ENCODE measurements at places on chromosomes 3 and 15.

GRCh38 chr3:143123353-143123984, 3.9 kb downstream of the CHST2 start:
- DNase-seq = no peak

DNA sequence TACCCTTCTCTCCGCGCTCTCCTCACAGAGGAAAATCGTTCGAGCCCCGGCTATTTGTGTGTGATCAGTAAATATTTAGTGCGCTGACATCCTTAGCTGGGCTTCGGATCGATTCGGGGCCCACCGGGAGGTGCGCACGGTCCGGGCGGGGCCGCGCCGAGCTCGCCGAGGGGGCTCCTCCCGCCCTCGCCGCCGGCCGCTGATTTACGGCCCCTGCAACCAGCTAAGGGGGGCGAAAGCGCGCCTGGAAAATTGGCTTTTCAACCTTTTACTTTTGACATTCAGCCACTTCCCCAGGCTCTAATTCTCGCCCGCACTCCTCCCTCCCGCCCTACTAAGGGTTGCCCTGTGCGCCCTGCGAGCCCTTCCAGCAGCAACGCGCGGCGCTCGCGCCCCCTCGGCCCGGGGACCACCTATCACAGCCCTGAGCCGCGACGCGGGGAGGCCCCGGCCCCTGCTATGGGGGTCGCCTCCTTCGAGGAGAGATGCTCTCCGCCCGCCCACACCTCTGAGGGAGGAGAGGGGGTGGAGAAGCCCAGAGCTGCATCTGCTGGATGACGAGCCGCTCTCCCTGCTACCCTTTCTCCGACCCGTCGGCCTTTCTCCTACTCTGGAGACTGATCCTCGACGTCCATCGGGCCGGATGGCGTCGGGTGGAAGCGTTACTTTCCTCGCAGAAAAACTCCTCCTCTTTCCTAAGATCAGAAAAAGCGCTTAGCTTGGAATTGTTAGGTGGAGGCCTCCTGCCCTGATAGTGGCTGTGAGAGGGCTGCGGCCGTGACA, 7.8 kb upstream of the NR2F2 start:
- peak; percentile 32 for DNase-seq

DNA sequence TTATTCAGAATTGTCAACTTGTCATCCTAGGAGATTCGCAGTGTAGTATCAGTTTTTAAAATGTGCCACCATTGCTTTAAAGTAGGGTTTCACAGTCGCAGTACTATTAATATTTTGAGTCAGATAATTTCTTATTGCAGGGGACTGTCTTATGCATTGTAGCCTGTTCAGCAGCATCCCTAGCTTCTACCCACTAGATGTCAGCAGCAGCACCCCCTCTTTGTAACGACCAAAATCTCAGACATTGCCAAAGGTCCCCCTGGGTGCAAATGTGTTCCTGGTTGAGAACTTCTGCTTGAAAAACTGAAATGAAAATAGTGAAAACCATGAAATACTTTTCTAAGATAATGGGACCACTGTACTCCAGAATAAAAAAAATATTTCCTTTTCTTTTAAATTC, 474.8 kb downstream of the CNTN3 start:
- DNase-seq = no peak

- no peak for DNase-seq
Measured at GRCh38 chr15:58095415-58095814, 29.9 kb upstream of the ALDH1A2 start.

DNA sequence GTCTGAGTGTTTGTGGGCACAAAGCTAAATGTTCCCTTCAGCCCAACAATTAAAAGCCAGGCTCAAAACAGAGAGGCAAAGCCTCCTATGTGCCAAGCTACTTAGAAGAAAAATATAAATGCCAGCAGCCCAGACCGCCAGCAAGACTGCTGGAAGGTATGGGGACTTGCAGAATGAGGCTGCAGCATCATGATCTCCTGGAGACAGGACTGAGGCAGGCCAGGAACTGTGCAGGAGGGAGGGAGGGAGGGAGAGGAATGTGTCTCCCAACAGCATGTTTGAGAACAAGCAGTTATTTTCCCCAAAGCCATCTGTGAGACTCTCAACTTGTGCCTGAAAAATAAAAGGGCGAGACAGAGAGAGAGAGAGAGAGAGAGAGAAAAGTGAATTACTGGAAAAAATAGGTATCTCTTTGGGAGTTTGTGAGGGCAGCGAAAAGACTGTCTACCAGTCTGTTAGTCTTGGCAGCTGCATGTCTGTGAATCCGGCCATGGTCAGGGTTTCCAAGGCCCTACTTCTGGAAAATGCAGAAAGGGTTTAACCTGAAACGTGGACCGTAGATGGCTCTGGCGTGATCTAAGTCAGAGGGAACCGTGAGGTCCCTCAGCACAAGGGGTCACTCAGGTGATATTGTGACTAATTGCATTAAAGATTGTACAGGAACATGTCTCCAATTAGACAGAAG, 139.7 kb upstream of the COL8A1 start:
- no peak for DNase-seq

- no peak for DNase-seq
Measured at GRCh38 chr3:63076357-63076756, 201.1 kb upstream of the CADPS start.

- DNase-seq = no peak
Measured at GRCh38 chr3:140438736-140439470, 239.0 kb upstream of the TRIM42 start.

DNA sequence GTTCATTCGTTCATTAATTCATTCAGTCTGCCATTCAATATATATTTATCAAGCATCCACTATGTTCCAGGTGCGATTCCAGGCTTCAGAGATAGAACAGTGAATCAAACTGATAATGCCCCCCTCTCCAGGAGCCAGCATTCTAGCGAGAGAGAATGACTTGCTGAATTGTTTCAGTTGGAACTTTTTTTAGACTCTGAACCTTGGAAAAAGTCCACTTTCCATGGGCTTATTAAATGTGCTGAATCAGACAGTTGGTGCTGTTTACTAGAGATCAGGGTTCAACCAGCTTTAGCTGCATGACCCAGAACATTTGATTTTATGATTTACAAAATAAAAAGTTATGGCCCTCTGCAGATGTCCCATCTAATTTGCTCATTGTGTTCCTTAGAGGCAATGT, 213.2 kb downstream of the THSD4 start:
- no peak for DNase-seq

- DNase-seq = no peak
Measured at GRCh38 chr3:110969229-110970211, 102.1 kb upstream of the NECTIN3 start.

DNA sequence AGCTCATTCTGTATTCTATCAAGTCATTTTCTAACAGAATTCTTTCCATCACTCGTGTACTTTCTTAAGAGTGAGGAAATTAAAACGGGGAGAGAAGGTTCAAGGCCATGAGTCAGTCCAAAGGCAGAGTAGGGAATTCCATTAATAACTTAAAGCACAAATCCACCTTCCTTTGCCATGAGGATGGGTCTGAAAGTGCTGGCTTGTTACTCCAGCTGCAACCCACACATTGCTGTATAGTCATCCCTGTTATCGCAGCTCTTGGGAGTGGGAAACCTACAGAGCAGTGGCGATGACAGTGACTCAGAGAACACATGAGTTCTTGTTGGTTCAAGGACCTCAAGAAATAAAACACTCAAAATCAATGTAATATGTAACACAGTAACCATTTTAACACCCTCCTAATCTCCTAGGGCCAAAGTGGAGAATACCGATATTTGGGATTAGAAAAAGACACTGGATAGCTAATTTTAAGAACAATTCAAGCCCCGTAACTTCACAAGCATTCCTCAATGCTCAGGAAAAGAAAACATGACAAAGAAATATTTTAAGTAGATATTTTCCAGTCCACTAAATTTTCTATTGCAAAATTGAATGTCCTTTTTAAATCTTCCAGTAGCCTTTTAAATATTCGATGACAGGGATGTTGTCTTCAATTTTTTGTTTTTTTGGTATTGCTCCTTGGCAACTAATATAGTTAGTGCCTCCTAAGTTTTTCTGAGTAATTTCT, 179.9 kb upstream of the THBS1 start:
- DNase-seq = no peak

DNA sequence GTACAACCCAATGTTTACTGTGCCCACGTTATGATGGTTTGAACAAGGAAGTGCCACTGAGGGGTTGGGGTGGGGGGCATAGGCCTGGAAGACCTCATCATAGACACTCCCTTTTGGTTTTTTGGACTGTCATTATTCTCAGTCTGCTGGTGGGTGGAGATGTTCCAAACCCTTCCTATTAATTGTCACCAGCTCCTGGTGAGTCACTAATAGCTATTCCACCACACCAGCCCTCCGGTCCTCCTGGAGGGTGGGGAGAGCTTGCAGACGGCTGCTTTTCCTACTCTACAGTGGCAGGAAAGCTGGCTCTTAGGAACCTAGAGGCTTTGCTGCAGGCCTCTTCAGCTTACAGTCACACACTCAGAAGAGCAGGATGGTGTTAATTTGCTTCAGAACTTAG, 9.0 kb upstream of the COPG1 start:
- DNase-seq = no peak

- no peak for DNase-seq
Measured at GRCh38 chr15:63928185-63928842, 94.6 kb upstream of the HERC1 start.

- DNase-seq = no peak
Measured at GRCh38 chr15:40002295-40002694, 36.7 kb downstream of the SRP14 start.

GRCh38 chr3:188950832-188951489, 220.8 kb upstream of the TPRG1 start:
- DNase-seq = no peak

DNA sequence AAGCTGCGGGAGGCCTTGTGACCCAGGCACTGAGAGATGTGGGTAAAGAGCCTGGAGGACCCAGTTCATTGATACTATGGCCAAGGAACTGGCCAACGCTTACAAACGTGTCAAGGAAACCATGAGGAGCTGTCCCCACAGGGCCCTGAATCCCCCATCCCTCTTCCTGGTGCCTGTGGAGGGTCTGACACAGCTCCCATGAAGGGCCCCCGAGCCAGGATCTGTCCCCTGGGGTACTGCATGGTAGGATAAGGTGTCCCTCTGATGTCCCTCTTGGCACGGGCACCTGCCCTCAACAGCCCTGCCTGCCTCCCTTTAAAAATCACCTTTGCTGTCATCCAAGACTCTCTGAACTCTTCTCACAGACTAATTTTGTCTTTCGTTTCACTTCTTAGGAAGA, 122.4 kb downstream of the ADCY5 start:
- no peak for DNase-seq

GRCh38 chr15:46934851-46935250, 782.5 kb upstream of the SEMA6D start:
- DNase-seq = no peak

- DNase-seq = no peak
Measured at GRCh38 chr3:69052472-69052898, 352 bp upstream of the TMF1 start.

DNA sequence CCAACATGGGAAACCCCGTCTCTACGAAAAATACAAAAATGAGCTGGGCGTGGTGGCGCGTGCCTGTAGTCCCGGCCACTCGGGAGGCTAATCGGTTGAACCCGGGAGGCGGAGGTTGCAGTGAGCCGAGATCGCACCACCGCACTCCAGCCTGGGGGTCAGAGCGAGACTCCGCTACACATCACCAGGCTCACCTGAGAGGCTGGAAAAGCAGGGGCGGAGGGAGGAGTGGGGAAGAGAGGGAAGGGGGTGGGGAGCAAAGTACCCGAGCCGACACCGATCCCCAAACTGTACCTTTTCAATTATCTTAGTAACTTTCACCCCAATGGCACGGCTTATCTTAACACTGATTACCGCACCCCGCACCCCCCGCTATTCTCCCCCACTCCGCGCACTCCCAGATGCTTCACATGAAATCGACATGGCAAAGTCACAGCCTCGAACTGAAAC, 46.4 kb upstream of the SYNM start:
- DNase-seq = no peak

- DNase-seq = no peak
Measured at GRCh38 chr3:155368786-155369185, 75.3 kb upstream of the STRIT1 start.

DNA sequence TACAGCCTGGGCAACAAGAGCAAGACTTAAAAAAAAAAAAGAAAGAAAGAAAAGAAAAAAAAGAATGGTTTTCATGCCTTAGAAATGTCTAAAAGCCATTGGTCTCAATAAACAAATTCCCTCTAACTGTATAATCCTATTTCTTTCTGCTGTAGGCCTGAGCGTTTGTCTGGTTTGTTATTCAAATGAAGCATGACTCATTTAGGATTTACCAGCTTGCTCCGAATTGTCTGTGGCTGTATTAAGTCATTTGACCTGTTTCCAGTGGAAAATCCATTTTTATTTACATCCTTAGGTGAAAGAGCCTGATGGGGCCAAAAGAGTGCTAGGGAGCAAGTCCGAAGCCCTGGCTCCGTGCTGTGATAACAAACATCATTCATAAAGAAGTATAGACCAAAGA, 73.8 kb downstream of the BDH1 start:
- no peak for DNase-seq

DNA sequence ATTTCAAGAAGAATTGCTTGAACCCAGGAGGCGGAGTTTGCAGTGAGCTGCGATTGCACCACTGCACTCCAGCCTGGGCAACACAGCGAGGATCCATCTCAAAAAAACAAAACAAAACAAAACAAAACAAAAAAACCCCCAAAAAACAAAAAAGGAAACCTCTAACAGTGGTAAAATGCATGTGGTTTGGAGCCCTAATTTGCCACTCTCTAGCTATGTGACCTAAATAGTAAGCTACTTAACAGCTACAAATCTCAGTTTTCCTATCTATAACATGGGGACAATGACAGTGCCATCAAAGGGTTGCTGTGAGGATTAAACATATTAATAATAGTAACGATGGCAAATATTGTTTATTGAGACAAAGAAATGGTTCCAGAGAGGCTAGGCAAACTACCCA, 119.4 kb upstream of the LMOD3 start:
- DNase-seq = no peak

DNA sequence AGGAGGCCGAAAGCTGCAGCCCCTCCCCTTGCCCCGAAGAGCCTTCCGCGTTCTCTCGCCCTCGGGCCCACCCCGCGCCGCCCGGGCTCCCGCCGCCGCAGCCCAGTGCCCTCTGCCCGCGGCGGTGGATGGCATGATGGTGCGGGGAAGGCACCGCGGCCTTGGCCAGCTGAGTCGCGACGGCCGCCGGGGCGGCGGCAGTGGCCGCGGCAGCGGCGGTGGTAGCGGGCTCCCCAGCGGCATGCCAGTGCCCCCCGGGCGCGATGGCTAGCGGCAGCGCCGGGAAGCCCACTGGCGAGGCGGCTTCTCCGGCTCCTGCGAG, 1.2 kb downstream of the TLNRD1 start:
- no peak for DNase-seq

GRCh38 chr15:55230051-55230670, 33.4 kb upstream of the RSL24D1 start:
- no peak for DNase-seq

DNA sequence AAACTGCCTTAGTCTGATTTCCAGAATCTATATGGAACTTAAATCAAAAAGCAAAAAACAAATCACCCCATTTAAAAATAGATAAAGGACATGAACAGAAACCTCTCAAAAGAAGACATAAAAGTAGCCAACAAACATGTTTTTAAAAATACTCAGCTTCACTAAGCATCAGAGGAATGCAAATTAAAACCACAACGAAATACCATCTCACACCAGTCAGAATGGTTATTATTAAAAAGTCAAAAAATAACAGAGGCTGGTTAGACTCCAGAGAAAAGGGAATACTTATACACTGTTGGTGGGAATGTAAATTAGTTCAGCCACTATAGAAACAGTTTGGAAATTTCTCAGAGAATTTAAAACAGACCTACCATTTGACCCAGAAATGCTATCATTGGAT, 367.9 kb downstream of the ZIC4 start:
- DNase-seq = no peak

GRCh38 chr3:184637705-184638104, 74.2 kb downstream of the MAGEF1 start:
- no peak for DNase-seq

- no peak for DNase-seq
Measured at GRCh38 chr3:14228681-14229470, 50.3 kb downstream of the LSM3 start.
